ENCODE measurements at places on chromosomes 7 and 10. TPM values are rescaled to one million over a fixed set of nuclear protein-coding genes. Genes with fewer than 3 reads are reported as not detected.

The NUDT13 gene
- 1.5 TPM for polyA plus RNA-seq

The GBX1 gene
- not detected for polyA plus RNA-seq

The NUTM2B gene
- not detected for polyA plus RNA-seq

DNA sequence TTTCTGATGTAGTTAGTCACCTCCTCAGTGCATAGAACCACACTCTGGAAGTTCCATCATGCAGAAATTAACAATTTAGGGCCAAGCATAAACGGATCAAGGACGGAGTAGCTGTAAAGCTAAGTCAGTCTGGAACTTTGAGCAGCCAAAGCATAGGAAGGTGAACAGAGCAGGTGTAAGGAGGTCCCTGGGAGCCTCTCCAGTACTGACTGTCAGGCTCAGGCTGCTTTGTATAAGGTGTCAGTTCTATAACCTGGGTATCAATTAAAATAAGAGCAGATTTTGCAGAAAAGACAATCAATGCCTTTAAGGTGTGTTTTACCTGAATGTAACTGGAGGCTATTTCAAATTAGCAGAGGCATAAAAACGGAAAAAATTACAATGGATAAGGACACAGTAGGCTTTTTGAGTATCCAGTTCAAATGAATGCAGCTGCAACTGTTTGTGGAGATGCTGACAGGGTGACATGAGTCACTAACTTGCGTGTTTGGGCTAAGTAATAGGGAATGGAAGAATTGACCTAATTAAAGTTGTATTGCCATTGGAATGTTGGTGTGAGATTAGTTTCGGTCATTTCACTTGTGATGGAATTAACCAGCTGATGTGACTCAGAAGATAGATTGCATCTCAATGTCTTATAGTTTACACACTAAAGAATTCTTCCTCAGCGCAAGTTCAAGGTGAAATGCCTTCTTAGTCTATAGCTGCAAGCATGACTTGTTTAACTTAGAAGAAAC is 417.9 kb upstream of the CNTNAP2 start:
- DNase-seq, result no peak

GRCh38 chr7:31735991-31736982 is 49.3 kb downstream of the PPP1R17 start:
- DNase-seq, result no peak

The PPP1R17 gene
- not detected for polyA plus RNA-seq

GRCh38 chr7:98116656-98117461 is 10.2 kb downstream of the LMTK2 start:
- DNase-seq, result no peak

The OR2A12 gene
- not detected for polyA plus RNA-seq

- no peak for DNase-seq
Observed at GRCh38 chr10:114372179-114372578, 32.1 kb downstream of the AFAP1L2 start.

The CRCP gene
- polyA plus RNA-seq, result 12.0 TPM

The ABCC2 gene
- 1.5 TPM for polyA plus RNA-seq

DNA sequence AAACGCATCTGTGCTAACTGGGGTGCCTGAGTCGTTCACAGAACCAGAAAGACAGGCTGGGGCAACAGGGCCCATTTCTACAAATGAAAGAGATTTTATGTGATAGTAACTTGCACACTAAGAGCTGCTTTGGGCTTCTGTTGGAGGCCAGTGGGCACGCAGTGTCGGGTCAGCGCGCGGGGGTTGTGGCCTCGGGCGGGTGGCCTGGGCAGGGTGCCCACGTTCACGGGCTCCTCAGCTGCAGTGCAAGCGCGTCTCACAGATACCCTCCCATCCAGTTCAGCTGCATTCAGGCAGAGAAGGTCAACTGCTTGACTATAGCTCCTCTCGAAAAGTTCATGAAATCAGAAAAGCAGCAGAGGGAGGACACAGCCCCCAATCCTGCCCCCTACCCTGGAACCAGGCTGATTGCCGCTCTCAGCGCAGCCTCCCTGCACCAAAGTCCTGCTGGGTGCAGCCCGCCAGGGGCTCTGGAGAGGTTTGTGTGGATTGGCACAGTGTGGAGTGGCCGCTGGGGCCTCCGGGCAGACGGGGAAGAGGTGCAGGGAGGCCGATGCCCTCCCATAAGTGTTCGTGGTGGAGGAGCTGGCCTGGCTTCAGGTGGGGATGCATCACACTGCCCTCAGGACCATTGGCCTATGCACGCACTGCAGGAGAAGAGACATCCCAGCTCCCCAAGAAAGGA is 582.8 kb downstream of the TCERG1L start:
- no peak for DNase-seq

The ANXA8L1 gene
- polyA plus RNA-seq, result not detected

GRCh38 chr10:103545366-103545765 is 51.9 kb downstream of the NEURL1 start:
- no peak for DNase-seq
